ENCODE measurements at places on chromosomes 7 and 10. TPM values are rescaled to one million over a fixed set of nuclear protein-coding genes. Genes with fewer than 3 reads are reported as not detected.
A peak's percentile ranks its signal among the peaks of the same experiment; 100 is the strongest.

- DNase-seq = peak; percentile 29
These were observed 9.7 kb upstream of the PURB start for GRCh38 chr7:44894888-44895580.

- no peak for DNase-seq
These were observed 23.1 kb upstream of the PIK3CG start for GRCh38 chr7:106841896-106842390.

- DNase-seq = no peak
These were observed 35.2 kb upstream of the CAV2 start for GRCh38 chr7:116464375-116464774.

- DNase-seq = no peak
These were observed 106.8 kb downstream of the ANK3 start for GRCh38 chr10:60282771-60283353.

- DNase-seq = no peak
These were observed 36.2 kb downstream of the LARP4B start for GRCh38 chr10:895324-895723.

Gene PIP
- not detected for total RNA-seq

DNA sequence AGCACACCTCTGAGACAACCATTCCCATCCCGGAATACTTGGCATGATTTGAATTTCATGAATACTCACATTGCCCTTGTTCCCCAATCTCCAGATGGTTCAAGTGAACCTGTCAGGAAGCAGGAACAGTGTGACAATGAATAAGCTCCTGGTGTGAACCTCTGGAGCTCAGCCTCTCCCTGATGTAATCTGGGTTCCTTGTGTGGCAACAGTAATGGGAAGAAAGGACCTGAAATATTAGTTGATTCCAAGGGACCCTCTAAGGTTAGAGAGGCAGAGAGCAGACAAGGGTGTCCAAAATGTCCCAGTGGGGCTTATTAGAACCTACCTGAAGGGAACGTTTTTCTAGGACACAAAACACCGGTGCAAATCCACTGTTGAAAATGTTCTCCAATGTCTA lies 8.5 kb downstream of the OR2A7 start:
- DNase-seq = no peak

DNA sequence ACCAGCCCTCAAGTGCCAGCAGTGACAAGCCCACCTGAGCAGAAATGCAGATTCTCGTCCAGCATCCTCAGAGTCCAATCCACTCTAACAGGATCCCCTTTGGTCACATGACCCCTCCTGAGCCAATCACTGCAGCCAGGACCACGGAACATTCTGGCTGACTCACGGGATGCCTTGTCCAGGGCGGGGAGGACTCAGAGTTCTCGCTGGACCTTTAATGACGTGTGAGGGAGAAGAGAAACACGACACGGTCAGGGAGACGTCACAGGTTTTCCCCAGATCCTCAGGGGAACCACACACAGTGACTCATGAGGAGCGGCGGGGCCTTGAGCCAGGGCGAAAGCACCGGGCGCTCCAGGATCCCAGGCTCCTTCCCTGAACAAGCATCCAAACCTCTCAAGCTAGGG lies 155.7 kb downstream of the PTPRN2 start:
- DNase-seq = no peak

Gene GPC2
- total RNA-seq = 530 TPM

DNA sequence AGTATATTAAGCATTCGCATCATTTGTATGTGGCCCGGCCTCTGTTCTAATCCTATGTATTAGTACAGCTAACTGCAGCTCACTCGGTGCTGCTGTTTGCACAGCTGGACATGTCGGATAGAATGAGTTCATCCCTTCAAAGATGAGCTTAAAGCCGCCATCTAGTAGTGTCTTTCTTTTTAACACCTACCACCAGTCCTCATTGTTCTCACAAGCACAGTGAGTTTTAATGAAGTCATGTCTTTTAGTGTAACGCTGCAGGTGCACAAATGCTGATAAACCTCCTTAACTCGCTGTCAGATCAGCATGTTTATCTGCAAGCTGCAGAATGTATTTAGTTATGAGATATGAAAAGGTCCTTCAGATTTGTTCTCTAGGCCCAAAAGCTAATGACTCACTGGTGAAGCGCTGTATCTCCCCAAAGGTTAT lies 247.5 kb downstream of the MTERF1 start:
- DNase-seq = no peak

DNA sequence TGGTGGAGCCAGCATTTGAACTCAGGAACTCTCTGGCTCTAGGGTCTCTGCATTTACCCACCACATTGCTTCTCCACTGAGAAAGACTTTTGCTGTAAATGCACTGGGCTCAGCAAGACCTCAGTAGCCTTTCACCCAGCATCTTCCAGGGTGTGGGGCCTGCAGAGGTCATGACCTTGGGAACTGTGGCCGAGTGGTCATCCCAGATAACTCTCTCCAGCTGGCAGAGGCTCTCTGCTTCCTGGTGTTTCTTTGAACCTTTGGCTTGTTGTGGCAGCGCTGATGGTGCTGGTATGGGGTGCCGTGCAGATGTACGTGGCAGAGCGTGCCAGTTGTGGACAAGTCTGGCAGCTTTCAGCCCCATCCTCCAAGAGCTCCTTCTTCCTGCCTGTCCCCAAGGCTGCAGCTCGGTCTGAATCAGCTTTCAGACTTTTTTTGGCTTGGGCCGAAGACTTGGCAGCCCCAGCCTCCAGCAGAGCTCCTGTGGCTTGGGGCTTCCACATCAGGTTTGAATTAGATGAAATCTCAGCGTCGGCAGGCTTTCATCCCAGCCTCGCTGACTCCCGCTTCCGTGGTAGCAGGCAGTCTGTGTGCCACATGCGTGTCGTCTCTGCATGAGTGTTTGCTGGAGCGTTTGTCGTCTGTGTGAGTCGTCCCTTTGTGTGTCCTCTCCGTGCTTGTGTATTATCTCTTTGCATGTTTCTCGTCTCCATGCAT lies 21.5 kb downstream of the ADAMTS14 start:
- no peak for DNase-seq
